ENCODE measurements at places on chromosomes 12 and 14.
A peak's percentile ranks its signal among the peaks of the same experiment; 100 is the strongest.

DNA sequence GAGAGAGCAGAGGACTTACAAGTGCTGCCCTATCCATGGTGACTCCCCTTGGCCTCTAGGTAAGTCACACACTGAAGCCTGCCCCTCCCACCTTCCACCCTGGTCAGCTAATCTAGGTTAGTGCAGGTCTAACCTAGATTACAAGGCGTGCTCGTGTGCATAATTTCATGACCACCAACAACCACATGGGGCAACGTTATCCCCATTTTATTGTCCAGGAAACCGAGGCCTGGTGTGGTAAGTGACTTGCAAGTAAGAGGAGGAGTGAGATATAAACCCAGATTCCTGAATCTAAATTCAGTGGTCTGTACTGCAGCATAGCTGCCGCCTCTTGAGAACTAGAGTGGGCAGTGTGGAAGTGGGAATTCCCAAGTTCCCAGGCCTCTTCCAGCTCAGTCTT is 171.1 kb downstream of the DAD1 start:
- DNase-seq = no peak

- DNase-seq = no peak
These were observed 51.6 kb downstream of the RESF1 start for GRCh38 chr12:32010631-32011336.

DNA sequence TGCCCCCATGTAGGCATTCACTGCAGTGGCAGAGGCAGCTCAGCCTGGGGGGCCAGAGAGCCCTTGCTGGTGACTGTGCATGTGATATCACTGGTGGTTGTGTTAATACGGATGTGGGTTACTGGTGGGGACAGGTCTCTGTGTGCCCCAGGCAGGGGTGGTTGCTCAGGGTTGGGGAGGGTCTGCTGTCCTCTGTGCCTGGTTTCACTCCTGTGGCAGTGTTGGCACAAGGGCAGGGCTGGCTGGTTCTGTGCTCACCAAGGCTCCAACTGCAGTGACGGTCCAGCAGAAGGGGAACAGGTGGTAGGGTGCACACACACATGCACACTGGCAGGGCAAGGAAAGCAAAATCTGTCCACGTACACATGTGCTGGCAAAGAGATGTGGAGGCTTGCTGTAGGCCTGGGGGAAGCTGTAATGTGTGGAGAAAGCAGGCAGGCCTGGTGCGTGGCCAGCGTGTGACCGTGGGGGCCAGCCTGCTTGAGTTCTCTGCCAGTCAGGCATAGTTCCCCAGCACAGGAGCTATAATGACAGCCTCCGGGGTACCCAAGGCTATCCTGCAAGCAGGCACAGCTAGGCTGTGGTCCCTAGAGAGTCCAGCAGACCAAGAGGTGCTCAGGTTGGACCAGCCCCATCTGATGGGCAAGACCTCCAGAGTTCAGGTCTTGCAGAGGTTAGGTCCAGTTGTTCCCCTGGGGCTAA is 254.6 kb downstream of the FBXL14 start:
- no peak for DNase-seq

- no peak for DNase-seq
These were observed 7.8 kb upstream of the MTERF2 start for GRCh38 chr12:106994579-106995220.

- no peak for DNase-seq
These were observed 142.6 kb upstream of the NCOR2 start for GRCh38 chr12:124709722-124710687.

GRCh38 chr14:29705801-29706200 is 221.8 kb downstream of the PRKD1 start:
- no peak for DNase-seq

DNA sequence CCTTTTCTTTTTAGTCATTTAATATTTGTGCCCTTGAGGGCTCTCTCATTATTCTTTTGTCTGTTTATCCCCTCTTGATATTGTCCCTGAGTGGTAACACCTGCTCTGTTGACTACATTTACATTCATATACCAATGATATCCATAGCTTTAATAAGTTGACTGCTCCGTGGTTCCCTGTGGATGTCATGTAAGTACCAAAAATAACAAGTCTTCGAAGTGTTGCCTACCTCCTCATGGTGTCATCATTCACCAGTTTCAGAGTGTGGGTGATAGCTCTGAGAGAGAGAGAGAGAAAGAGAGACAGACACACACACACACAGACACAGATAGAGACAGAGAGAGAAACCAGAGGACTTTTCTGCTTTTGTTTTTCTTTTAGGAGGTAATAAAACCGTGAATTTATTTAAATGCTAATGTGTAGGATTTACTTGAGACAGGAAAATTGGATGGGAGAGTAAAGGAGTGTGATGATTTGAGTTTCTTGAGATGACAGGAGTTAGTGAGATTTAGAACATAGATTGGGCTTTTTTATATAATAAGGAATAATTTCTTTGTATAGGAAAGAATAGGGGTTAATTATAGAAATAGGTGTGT is 52.2 kb downstream of the PAPOLA start:
- no peak for DNase-seq

DNA sequence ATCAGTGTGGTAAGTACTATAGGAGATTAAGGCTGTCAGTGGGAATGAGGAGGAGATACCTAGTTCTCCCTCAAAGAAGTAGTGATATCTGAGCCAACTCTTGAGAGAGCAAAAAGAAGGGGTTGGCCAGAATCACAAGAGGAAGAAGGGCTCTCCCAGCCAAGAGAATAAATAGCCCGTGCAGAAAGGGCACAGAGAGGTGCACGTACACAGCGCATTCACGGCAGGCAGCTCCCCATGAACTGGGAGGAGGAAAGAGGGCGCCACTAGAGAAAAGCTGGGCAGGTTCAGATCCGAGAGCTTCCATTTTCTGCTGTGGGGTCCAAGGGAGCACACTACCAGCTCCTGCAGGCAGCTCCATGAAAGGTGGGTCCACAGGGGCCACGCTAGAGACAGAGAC is 59.9 kb downstream of the PPP2R5E start:
- DNase-seq = no peak

DNA sequence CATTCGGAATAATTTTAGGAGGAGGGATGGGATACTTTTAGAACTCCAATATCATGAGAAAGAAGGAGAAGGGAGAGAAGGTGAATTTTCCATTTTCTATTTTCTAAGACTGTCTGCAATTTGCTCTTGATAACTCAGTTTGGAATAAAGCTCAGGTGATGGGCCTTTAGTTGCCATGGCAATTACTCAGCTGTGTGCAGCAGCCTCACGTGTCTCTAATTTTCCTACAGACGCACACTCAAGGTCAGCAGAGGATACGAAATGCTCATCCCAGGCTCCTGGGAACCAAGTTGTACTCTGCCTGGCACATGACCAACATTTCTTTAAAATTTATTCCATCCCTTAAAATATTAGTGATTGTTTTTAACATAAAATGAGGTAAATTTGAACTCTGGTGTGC is 76.7 kb downstream of the TTC8 start:
- no peak for DNase-seq

- no peak for DNase-seq
These were observed 215.6 kb upstream of the ATP2B1 start for GRCh38 chr12:89924191-89924590.

DNA sequence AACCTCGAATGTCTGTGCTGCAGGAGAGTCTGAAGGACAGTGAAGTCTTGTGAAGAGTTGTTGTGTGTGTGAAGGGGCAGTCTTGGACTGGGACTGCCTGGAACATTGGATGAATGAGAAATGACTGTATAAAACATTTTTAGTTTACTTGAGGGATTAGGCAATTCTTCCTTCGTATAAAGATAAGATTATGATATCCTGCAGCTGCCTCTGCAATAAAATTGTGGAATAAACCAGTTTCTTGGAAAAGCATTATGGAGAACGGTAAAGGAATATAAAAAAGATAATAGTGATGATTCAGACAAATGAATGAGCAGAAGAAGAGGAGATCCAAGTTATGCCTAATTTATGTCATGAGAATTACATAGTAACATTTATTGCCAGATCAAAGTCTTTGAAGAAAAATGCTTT is 30.9 kb upstream of the LUM start:
- no peak for DNase-seq

- no peak for DNase-seq
These were observed 183.1 kb downstream of the TMTC3 start for GRCh38 chr12:88325076-88325815.

DNA sequence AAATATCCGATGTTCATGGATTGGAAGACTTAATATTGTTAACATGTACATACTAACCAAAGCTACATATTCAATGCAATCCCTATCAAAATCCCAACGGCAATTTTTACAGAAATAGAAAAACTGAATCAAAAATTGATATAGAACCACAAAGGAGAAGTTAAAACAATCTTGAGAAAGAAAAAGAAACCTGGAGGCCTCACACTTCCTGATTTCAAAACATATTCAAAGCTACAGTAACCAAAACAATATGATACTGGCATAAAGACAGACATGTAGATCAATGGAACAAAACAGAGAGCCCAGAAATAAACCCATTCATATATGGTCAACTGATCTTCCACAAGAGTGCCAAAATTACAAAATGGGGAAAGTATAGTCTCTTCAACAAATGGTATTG is 5.4 kb upstream of the PELI2 start:
- no peak for DNase-seq

DNA sequence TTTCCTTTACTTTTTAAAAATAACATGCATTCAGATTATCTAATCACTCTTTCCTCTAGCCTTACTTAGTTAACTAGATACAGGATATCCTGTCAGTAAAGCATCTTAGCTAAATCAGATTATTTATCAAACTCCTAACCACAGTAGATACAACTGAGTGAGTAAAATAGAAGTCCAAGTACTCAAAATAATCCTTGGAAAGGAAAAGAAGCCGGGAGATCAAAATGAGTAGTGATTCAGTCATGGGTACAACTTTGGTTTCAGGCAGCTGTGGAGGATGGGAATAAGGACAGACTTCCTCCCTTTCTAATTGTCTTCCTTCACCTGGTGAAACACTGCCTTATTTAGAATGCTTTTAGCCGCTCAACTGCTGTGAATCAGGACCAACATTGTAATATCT is 29.4 kb downstream of the GNG2 start:
- DNase-seq = no peak

- DNase-seq = peak; percentile 1
These were observed 254.0 kb upstream of the USP15 start for GRCh38 chr12:62006076-62006732.

DNA sequence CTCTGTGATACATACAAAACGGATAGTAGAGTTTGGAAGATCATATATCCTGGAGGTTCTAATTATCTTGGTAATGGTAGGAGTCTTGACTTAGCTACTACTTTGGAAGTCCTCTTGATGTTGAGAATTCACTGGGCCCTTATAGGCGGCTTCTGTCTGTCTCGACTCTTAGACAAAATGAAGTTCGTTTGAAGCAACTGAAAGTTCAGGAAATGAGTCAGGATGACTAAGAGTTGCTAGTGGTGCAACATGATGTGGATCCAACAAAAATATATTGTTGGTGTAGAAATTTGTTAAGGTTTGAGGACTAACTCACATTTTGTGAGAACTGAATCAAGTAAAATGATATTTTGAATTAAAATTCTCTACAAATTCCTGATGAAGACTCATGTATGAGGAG is 272.7 kb downstream of the AEBP2 start:
- no peak for DNase-seq

GRCh38 chr12:52214421-52214802 is 18.6 kb upstream of the KRT7 start:
- DNase-seq = no peak

DNA sequence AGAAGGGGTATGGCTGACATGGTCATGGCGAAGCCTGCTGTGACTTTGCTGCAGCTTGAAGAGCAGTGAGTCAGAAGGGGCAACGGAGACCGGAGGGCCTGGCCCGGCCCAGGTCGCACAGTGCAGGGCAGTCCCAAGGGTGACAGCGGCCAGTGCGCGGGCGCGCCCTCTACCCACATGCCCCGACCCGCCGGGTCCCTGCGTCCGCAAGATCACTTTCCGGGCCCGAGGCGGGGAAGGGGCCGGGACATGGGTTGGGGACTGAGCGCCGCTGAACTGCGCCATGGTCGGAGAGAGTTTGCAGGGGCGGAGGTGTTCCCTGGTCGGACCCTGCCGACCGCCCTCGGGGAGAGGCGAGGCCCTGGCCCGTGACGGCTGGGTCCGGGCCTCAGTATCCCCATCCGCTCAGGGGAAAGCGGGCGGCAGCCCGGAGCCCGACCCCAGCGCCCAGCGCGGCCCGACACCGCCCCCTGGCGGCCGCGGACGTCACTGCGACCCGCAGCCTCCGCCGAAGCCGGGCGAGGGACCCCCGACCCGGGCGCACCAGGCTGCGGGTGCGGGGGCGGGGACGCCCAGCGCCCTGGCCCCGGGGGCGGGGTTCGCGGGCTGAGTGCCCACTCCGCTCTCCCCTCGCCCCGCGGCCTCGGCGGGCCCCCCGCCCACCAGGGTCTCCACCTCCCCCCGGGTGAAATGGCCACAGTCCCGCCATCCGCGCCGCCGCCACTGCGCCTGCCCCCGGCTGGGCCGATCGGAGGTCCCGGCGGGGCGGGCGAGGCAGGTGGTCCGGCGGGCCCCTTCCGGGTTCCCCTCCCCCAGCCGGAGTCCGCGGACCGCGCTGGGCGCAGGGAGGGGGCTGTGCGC is 7.2 kb upstream of the ANKRD9 start:
- peak; percentile 58 for DNase-seq

DNA sequence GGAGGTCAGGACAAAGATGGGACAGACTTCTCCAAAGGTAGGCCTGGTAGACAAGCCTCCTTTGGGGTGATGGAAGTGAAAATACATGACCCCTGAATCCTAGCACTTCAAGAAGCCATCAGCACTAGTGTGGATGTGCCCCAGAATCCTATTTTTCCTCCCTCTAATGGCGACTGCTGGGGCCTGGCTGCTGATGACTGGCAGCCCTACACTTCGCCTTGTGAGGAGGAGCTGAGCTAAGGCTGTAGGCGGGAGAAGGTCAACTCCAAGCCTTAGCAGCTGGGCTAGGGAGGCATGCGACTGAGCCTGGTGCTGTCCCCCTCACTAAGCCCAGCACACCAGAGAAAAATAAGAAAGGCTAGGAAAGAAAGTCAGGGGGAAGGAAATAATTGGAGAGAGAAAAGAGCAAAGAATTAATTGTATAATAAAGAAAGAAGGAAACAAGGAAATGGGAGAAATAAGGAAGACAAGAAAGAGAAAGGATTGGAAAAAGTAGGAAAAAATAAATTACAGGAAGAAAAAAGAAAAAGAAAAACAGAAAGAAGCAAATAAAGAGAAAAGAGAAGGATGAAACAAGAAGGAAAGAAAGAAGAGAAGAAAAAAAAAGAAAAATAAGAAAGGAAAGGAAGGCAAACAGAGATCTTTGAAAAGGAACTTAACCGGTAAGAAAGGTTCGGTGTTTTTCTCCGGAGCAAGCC is 4.7 kb upstream of the HOXC10 start:
- DNase-seq = no peak

GRCh38 chr12:59084511-59085375 is 164.4 kb upstream of the LRIG3 start:
- no peak for DNase-seq

DNA sequence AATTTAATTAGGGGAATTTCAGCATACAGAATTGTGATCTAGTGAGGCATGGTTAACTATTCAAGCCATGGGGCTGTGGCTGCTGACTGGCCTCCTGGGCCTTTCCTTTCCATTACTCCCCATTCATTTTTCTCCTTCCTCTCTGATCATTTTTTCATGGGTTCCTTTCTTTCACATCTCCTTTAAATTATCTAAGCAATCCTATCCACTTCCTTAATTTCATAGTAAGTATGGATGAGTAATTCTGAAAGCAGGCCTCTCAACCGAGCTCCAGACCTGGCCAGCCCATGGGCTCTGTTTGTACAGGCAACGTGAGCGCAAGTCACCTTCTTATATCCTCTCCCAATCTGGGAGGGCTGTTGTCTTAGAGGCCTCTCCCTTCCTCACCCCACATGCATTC is 13.4 kb downstream of the CKAP4 start:
- no peak for DNase-seq

Measured in GM18507 (cell line).